ENCODE measurements at places on chromosomes 16 and 17.

GRCh38 chr16:51049678-51050376, 101.2 kb downstream of the SALL1 start:
- no peak for DNase-seq

DNA sequence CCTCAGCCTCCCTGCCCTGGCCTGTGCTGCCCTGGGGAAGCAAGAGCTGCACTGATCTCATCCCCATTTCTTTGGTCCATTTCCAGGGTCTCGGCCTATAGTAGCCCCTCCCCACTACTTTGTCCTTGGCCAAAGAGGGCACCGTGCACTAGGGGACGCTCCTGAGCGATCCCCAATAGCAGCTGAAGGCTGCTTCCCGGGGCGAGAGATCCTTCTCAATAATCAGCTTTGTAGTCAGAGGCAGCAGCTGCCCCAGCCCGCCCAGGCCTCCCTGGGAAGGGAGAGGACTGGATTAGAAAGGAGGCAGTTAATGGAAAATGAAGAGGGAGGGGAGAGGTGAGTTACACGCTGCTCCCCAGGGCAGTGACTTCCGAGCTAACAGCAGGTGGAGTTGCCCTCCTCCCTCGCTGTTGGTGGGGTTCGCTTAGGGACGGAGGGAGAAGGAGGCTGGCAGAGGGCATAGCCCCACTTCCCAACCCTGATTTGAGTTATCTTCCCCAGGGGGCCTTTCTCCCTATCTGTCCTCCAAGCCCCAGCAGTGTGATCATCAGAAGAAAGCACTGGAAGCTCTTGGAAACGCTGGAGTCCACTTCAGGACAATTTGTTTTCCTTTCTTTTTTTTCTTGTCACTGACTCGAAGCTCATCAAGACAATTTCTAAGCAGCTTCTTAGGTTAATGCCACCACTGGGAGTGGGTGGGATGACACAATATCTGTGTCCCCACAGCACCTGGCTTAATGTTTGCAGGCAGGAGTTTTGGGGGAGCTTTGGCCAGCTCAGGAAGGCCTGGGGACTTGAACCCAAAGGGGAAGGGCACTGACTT, 2.6 kb downstream of the MXRA7 start:
- DNase-seq: no peak

- DNase-seq: peak; percentile 63
These were observed 10.8 kb upstream of the TLCD3B start for GRCh38 chr16:30041841-30042240.

DNA sequence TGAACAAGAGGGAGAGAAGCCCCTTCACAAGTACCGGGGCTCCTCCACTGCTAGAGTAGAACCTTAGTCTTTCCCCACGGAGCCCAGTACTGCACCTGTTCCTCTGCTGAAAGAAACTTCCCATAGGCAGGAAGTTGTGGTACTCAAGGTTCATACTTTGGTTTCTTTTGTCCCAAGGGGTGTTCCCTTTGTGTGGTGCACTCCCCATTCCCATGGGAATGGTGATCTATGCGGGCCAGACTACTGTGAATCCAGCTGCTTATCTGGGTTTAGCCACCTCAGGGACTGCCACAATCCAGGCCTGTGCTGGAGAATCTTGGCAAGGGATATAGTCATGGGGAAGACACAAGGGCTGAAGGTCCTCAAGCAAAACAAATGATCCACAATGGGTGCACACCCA, 110.6 kb downstream of the PHKB start:
- DNase-seq: no peak

GRCh38 chr16:66488505-66488904, 61.4 kb downstream of the BEAN1 start:
- DNase-seq: no peak

DNA sequence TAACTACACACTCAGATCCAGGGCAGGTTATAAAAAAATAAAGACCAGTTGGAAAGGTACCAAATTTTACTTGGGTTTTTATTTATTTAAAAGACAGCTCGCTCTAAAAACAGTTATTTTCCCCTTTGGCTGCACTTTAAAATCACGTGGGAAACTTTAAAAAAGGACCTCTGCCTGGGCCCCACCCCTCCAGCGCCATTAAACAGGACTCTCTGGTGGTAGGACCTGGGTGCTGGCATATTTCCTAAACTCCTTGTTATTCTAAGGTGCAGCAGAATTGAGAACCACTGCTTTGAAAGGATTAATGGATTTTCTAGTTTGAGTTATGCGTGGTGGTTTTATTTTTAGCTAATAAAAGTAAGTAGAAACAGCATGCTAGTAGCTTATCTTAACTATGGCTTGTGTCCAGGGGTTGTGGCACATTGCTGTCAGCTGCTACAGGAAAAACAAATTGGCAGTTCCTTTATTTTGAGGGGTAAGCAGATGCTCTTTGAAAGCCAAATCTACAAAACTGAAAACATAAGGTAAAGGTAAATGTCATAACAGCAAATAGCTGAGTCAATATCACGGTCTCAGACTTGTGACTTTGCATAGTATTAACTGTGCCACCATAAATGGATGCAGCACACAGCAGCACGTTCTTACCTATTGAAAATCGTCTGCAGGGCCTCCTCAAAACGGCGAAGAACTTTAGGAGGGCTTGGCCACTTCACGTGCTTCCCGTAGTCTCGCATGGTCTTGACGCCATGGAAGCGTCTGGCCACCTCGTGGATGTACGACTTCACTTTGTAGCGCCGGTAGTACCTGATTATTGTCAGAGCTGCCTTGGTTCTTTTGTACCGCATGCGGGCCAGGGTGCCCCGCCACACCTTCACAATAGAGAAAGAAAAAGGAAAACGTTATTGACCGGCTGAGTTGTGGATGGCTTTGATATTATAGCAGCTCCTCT, 172.0 kb downstream of the CDK5R1 start:
- DNase-seq: no peak

DNA sequence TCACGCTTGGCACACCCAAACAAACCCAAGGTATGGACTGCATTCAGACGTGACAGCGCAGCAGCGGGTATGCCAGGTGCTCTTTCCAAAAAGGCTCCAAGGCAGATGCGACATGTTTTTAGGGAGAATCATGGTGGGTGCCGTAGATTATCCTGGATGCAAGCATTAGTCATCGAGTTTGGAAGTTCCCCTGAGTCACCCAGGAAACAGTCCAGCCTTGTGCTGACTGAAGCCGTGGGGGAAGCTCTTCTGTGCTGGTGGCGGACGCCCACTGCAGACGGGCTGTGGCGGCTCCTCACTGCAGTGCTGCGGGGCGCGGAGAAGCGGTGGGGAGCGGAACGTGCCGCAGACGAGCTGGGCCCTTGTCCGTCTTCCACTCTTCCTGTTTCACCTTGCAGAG, 13.9 kb downstream of the JPT2 start:
- peak; percentile 45 for DNase-seq
